ENCODE measurements at places on chromosomes 11 and 22. TPM values are rescaled to one million over a fixed set of nuclear protein-coding genes. Genes with fewer than 3 reads are reported as not detected.

The PRR33 gene
- not detected for total RNA-seq

The POU2AF2 gene
- not detected for total RNA-seq

The F2 gene
- not detected for total RNA-seq

The LRRC10B gene
- 0.09 TPM for total RNA-seq

The GDPD4 gene
- total RNA-seq = not detected

The PKP3 gene
- 0.09 TPM for total RNA-seq

The OR51A4 gene
- not detected for total RNA-seq

Measured in activated CD8-positive, alpha-beta memory T cell treated with anti-CD3 and anti-CD28 coated beads, Interleukin-2, amount 10 ng/mL, durations not matched to agents 7 days and 5 days (primary cell).